Neural progenitor cell (in vitro differentiated cells): ENCODE measurements at places on chromosomes 1 and 21.

GRCh38 chr1:68831281-68831680 is 334.4 kb upstream of the DEPDC1 start:
- DNase-seq = no peak

GRCh38 chr21:45255381-45256020 is 32.2 kb downstream of the POFUT2 start:
- DNase-seq = no peak

DNA sequence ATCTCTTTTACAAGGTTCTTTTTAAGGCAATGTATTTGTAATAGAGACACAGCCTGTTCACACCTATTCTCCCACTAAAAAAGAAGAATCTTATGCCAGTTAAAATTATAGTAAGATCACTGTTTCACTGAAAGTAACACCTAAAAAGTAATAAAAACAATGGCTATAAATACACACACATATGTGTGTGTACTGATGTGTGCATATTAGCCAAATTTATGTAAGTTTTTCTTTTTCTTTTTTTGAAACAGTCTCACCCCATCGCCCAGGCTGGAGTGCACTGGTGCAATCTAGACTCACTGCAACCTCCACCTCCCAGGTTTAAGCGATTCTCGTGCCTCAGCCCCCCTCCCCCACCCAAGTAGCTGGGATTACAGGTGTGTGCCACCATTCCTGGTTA is 56.8 kb upstream of the SLC30A10 start:
- DNase-seq = no peak

DNA sequence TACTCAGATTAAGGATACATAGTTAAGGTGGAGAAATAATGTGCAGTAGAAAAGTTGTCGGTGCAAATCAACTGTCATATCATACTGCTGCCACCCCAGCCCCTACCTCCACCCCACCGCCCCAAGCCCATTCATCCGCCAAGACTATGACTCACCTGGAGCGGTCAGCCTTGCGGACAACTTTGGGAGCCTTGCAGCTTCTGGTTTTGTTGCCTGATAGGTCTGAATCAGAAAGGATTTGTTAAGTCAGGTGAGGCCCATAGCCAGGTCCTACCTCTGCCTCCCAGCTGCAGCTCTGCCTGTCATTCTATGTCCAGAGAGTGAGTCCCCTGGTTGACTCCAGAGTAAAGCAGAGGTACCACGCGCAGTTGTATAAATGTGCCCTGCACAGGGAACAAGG is 12.6 kb downstream of the C1orf162 start:
- no peak for DNase-seq

DNA sequence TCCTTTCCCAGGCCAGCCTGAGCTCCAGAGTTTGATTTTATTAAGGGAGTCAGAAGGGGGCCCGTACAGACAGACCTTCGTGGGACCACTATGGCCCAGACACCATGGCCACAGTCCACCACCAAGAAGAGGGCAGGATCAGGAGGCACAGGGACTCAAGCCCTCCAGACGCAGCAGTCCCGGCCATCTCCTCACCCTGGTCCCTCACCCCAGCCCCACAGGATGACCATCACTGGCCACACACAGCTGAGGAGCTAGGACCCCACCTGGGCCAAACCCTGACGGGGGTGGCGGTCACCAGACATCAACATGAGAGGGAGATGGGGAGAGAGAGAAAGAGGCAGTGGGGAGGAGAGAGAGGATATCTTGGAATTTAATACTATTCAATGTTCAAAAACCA is 29.2 kb upstream of the AGPAT3 start:
- no peak for DNase-seq

GRCh38 chr1:32900371-32900955 is 726 bp downstream of the TMEM54 start:
- DNase-seq = peak; percentile 43

GRCh38 chr1:219155135-219155534 is 18.5 kb upstream of the LYPLAL1 start:
- DNase-seq = no peak

DNA sequence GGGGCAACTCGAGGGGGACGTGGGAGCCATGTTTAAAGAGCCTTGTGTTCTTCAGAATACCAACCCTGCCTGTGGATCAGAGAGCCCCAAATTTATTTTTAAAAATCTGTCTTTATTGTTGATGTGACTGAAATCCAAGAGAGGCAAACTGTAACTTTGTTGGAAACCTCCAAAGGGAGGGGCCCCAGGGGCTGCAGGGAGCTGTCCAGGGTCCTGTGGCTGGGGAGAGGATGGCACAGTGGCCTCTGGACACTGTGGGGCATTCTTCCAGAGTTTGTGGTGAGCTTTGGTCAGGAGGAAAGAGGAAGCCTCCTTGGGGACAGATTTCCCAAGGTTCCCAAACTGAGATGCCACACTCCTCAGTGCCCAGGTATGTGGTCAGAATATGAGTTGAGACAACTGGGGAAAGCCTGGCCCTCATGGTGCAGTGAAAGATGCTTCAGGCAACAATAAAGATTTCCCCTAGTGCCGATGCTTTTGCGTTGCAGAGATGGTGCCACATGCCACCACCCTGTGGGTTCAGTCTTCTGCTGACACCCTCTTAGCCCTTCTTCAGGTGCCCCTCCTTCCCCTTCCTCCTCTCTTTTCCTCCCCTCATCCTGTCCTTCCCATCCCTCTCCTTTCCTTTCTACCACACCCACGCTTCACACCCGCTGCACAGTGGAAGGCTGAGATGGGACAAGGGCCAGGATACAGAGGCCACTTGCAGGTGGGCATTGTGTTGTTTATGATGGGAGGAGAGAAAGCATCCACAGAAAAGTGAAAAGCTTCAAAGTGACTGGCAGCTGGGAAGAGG is 122.1 kb downstream of the UCK2 start:
- peak; percentile 75 for DNase-seq

- no peak for DNase-seq
Observed at GRCh38 chr1:60463146-60463545, 389.6 kb upstream of the C1orf87 start.
